ENCODE measurements at places on chromosomes 5 and 9.

DNA sequence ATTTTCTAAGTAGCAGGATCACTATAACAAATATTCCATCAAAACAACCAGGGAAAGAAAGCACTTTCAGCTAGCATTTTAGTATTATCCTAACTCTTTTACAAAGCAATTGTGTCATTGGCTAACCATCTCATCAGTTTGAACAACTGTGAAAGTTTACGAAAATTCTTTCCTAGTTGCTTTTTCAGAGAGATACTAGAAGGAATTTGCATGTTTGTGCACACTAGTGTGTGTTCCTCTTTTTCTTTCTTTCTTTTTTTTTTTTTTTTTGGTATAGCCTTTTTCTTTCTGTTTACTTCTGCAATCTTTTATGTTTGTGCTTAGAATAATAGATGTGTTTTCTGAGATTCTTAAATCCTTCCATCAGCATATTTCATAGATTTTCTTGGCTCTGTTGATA lies 124.7 kb upstream of the SEMA6A start:
- no peak for DNase-seq

DNA sequence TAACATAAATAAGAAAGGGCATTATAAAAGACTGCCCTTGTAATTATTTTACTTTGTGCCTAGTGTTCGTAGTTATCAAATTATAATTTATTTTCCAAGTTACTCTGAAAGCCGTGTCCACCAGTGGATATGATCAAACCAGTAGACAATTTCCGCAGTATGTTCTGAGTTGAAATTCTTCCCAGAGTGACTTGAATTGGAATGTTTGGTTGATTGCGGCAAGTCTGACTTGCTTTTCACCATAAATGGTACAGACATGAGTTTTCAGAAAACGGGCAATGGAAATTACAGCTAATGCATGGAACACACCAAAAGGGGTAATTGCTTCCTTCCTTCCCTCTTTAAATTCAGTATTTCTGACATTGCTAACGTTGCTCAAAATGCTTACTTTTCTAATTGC lies 56.6 kb downstream of the CHSY3 start:
- no peak for DNase-seq

DNA sequence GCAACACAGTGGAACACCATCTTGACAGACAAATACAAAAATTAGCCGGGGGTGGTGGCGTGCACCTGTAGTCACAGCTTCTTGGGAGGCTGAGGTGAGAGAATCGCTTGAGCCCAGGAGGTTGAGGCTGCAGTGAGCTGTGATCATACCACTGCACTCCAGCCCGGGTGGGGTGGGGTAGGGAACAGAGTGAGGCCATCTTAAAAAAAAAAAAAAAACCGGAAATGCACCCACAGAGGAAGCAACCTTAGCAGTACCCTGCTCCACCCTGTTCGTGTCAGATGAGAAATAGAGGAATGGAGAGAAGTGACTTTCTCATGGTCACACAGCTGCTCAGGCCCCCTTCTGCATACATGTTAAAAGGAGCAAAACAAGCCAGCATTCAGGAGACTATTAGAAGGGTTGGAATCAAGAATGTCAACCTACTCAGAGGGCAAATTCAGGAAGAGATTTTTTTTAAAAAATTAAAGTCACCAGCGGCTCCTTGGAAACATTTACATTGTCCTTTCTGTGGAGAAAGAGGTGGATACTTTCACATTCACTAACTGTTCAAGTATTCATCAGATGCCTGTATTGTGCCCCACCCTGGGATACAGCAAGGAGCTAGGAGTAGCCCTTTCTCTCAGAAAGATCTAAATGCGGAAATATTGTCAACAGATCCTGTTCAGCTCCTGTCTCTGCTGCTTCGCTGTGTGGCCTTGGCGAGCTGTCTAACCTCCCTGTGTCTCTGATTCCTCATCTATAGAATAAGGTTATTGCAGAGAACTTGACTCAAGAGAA lies 41.0 kb downstream of the CYFIP2 start:
- no peak for DNase-seq

DNA sequence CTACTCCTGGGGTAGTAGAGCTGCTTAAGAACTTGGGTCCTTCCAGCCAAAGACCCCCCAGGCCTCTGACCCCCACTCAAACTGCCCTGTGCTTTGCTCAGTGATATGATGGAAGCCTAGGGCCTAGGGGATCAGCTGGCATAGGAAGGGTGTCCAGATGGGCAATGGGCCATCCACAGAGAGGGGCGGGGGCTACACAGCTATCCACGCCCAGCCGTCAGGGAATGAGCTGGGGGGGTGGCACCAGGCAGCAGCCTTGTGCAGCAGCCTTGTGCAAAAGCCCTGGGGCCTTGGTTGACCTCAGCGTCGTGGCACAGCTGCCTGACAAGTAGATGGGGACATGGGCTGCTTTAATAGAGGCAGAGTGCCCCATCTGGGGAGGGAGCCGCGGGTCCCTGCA lies 43.2 kb downstream of the DAB2IP start:
- DNase-seq, result no peak

- DNase-seq, result no peak
These were observed 272.2 kb downstream of the AUH start for GRCh38 chr9:91089405-91090129.

DNA sequence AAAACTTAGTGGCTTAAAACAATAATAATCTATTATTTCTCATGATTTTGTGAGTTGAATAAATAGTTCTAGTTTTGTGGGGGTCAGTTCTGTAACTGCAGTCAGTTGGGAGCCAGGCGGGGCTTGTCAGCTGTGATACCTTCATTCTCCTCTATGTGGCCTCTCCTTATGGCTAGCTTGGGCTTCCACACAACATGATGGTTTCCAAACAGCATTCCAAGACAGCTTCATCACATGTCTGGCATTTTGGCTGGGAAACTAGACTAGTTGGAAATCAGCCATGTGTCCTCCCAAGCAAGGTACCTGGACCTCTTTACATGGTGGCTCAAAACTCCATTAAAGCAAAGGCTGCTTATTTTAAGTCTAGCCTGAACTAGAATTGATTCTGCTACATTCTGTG lies 61.4 kb upstream of the RANBP3L start:
- no peak for DNase-seq

DNA sequence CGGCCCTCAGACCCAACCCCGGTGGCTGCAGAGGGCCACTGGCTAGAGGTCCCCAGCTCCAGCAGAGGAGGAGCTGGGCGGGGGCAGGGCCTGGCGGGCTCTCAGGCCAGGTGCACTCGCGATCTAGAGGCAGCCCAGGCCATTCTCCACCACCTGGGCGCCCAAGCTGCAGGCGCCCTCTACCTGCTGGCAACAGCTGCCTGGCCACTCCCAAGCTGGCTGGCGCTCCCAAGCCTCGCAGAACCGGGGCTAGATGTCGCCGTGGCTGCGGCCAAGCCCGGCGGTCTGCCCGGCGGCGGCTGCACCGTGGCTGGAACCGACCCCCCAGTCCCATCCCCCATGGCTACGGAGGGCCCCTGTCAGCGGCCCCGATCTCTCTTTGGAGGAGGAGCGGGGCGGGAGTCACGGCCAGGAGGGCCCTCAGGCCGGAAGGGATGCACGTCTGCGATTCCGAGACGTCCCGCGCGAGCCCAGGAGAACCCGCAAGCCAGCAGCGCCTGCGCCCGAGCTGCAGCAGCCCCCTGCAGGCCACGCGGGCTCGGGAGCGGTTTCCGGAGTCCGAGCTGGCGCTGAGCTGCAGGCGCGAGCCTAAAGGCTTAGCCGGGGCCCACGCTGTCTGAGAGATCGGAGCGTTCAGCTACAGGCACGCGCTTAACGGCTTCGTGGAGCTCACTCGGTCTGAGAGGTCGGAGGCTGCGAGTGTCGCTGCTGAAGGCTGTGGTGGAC lies 44.3 kb upstream of the BICD2 start:
- DNase-seq, result peak; percentile 20

DNA sequence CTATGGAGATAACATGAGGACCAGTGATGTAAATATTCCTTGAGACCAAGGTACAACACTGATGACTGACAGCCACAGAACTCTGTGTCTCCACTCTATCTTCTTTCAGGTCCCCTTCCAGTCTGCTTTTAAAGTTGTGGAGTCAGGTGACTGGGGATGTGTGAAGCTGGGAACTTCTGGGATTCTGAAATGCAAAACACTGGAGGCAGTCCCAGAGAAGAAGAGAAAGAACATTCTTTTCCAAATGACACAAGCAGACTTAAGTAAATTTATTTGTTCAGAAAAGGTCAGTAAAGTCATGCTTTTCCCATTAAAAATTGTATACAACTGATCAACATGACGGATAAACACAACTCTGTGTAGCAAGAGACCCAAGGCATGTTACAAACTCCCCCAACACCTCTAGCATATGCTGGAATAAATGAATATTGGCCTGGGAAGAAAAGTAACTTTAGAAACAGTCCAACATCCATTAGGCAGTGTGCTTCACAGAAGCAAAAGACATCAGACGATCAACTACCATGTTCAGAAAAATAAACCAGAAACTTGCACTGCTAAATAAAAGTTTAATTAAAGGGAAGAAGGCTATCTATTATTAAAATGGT lies 92.4 kb upstream of the IFNK start:
- no peak for DNase-seq

DNA sequence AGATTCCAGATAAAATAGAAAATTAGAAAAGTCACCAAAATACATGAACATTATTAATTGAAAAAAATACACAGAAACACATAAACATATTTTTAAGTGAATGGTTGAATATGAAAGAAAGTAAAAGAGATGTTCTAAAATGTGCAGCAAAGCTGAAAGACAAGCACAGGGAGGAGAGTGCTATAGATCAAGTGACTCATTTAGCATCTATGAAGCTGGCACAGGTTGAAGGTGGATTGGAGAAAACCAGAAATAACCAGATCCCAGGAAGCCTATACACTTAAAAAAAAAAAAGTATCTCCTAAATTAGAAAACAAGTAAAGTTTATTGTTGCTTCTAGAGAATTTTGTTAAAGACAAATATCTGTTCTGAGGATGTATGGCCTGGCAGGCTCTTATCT lies 338.9 kb downstream of the CDH12 start:
- no peak for DNase-seq

GRCh38 chr5:171845857-171846256 lies 60.2 kb downstream of the SMIM23 start:
- no peak for DNase-seq

- DNase-seq, result no peak
These were observed 91.1 kb downstream of the PRDM6 start for GRCh38 chr5:123180178-123180577.

GRCh38 chr9:114011313-114011712 lies 66.8 kb downstream of the AMBP start:
- DNase-seq, result no peak

DNA sequence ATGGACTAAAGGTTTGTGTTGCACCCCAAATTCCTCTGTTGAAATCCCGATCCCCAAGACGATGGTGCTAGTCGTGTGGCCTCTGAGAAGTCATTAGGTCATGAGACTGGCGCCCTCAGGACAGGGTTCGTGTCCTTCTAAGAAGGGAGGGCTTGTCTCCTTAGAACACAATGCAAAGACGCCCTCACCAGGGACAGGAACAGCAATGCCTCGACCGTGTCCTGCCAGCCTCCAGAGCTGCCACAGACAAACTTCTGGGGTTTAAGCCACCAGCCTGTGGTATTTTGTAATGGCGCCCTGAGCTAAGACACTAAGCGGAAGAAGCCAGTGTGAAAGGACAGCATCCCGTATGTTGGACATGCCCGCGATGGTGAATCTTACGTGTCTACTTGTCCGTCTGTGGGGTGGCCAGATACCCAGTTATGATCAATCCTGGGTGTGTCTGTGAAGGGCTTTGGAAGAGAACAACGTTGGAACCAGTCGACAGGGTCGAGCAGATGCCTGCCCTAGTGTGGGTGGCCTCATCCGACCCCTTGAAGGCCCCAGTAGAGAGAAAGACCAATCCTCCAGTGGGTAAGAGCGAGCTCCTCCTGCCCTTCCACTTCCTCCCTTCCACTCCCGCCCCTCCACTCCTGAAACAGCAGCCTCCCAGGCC lies 279.2 kb upstream of the IRX2 start:
- no peak for DNase-seq

All from activated T-helper 9 cell treated with anti-CD3 and anti-CD28 coated beads, Interleukin-2, amount 50 U/mL, for 16 hours (primary cell).